ENCODE measurements at places on chromosomes 12 and 14.

DNA sequence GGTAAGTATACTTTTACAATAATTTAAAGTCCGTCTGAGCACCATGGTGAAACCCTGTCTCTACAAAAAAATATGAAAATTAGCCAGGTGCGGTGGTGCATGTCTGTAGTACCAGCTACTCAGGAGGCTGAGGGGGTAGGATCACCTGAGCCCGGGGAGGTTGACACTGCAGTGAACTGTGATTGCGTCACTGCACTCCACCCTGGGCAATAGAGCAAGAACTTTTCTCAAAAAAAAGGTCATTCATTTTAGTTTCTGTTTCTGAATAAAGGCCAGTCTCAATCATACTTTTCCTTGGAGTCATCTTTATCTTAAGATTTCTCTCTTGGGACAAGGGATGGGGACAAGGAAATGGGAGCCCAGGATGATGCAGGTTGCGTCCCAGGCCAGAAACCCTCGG, 12.9 kb downstream of the ANKRD13A start:
- DNase-seq: peak; percentile 36

DNA sequence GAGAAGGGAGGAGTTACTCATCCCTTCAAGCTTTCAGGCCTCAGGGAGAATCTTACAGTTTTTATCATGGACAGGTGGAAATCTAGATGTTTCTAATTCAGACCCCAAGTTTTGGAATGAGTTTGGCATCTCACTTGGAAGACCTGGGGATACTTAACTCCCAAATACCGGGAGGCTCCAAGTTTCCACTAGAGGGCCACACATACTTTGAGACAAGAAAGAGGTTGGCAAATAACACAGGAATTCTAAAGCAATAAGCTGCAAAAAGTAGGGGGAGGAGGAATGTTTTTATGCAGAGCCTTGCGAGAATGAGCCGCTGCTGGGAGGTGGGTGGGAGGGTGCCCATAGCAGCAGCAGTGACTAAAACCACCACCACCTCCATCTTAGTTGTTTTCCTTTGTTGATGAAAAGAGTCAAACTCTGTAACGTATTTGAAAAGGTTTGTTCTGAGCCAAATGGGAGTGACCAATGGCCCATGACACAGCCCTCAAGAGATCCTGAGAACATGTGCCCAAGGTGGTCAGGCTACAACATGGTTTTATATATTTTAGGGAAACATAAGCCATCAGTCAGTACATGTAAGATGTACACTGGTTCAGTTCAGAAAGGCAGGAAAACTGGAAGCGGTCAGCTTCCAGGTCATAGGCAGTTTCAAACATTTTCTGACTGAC, 34.2 kb upstream of the RNASE1 start:
- no peak for DNase-seq

- no peak for DNase-seq
Observed at GRCh38 chr12:69136931-69137613, 102.3 kb upstream of the CPSF6 start.

GRCh38 chr12:50326590-50327284, 43.4 kb upstream of the LIMA1 start:
- no peak for DNase-seq

- DNase-seq: peak; percentile 48
Observed at GRCh38 chr12:57521525-57522010, 1.1 kb upstream of the MBD6 start.

DNA sequence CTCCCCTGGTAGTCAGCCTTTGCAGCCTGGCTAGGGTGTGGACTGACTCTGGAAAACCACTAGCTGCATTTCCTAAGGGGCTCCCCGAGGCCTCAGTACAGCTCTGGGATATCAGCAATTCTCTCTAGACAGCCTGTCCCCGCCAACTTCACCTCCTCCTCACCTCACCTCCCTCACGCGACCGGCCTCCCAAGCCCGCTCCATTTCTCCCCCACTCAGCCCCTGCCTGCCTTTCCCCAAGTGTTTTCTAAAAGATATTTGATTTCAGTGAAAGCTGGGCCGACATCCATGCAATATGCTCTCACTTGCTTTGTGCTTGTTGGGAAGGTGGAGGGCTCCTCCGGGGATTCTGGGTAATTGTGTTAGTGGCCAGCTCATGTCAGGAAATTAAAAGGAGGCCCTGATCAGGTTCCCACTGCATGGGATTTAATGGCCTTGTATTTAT, 91.8 kb downstream of the ESRRB start:
- DNase-seq: no peak

DNA sequence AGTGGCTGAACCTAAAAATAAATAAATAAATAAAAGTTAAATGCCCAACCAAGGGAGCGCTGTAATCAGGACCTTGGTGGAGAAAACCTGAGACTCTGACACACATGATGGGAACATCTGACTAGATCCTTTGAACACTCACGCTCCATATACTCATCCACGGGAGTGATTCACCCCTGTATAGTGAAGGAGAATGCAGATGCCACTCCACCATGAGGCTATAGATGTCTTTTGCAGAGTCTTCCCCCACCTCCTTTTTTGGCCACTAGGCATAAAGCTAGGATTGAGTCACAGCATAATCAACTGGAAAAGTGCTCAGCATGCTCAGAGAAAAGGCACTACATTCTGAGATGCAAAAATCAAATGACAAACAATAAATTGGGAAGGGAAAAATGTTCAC, 19.0 kb downstream of the ADAM20 start:
- DNase-seq: no peak

DNA sequence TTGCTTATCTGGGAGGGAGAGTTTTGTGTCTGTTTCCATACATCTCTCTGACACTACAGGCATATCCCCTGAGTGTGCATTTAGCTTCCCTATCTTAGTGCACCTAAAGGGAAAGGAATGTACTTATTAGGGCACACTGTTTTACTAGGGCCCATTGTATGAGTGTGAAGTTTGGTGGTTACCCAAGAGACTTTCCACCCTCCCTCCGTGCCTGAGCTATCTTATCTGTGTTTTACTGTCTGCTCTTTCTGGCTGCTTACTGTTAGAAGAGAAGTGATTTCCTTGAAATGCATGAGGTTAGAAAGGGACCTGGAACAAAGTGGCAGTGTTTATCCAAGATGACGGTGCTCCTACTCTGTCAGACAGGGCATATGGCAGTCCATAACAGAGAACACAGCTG, 8.5 kb upstream of the SVOP start:
- DNase-seq: no peak

DNA sequence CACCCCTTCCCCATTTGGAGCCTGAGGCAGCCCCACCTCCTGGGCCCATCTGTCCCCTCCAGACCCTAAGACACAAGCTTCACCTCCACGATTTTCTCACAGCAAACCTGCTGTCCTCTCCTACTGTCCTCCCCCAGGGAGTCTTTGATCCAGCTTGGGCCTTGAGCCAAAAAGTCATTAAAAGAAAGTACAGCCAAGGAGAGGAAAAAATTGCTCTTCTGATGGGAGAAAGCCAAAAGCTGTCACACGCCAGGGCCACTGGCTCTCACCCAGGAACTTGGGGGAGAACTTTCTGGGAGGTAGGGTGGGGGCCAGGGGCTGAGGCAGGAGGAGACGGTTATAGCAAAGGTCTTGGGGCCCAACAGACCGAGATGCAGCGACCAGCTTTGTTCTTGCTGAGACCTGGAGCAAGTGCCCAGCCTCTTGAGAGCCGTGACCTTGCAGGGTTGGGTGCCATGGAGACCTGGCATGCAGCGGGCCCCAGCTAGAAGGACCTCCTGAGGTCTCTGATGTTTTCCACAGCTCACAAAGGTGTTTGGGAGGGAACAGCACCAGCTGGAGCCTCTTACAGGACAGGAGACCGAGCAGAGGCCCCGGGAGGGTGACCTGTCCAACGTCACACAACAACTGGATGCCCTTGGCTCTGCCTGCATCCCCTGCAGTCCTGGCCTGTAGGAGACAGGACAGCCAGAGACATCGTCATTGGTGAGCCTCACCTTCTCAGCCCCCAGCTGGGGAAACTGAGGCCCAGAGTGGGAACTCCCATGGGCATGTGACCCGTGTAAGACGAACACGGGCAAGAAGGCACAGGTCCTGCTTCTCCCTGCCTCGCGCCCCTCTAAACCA, 124.5 kb downstream of the CALM1 start:
- DNase-seq: no peak

DNA sequence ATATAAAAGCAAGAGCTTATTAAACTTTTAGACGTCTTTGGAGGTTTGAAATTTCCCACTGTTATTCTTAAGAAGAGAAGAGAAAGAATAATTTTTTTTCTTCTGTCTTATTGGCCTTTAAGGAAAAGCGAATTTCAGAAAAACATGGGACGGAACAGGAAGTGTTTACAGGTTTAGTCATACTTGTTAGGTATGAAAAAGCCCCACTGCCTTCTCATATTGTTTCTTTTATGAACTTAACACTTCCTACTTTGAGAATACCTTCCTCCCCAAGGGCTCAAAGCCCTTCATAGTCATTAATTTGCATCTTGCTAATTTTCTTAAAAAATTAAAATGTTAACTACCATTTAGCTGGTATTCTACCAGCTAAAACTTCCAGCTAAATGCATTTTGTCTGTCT, 82.0 kb downstream of the ETV6 start:
- DNase-seq: no peak

Measured in stimulated activated naive CD8-positive, alpha-beta T cell treated with anti-CD3 and anti-CD28 coated beads, Interleukin-15, Interleukin-2, amounts not matched to agents 100 U/mL and 50 U/mL, for 24 hours (primary cell).